ENCODE measurements at places on chromosomes 16 and 17.

DNA sequence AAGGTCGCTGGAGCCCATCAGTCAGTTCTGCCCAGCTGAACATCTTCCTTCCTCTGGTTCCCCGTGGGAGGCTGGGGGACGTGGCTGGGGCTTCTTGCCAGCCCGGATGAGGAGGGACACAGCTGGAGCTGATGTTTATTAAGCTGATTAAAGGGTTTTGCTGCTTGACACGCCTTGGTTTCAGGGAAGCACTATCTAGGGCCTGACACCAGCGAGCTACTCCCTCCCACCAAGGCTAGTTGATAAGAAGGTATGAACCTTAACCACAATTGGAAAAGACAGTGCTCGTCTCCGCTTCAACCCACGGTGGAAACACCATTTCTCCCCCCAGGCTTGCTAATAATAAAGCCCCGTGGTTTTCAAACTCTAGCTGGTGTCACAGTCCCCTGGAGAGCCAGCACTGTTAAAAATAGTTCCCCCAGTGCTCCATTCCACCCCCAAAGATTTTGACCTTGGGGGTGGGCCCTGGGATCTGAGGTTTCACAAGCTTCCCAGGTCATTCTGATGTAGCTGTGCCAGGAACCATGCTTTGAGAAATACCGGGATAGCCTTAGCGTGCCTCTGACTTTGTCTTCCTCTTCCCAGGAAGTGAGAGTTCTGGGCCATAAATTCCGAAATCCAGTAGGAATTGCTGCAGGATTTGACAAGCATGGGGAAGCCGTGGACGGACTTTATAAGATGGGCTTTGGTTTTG, 5.5 kb downstream of the DHODH start:
- no peak for DNase-seq

DNA sequence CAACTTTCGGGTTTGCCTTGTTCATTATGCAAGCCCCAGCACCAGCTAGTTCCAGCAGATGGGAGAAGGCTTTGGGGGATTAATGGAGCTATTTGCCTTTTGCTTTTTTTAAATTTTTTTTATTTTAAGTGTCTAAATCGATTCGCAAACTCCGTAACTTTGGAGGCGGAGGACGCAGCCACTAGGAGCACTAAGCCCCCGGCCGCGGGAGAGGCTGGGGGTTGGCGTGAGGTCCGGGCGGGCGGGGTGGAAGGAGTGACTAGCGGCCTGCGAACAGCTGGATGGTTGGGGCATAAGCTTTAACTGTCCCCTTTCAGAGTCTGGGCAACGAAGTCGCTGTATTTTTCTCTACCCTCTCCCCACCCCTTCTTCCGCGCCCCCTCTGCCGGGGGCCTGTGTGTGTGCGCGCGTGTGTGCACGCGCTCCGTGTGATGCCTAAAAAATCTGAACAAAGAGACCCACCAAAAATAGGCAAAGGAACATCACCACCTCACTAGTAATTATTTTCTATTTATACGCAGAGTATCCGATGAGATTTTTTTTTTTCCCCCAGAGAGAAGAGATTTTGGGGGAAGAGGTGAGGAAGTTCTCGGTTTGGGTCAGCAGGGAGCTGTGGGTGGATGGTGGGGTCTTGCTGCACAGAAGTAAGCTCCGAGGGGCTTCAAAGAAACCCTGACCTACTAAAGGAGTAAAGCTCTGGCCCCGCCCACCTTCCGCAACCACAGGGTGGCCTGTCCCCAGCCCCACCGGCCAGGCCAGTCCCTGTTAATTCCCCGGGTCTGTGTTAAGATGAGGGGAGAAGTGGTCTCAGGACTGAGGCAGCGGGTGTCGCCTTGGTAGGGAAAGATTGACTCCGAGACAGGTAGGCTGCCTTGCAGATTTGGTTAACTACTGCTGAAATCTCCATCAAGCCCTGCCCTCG, 2.3 kb downstream of the SHISA9 start:
- no peak for DNase-seq

DNA sequence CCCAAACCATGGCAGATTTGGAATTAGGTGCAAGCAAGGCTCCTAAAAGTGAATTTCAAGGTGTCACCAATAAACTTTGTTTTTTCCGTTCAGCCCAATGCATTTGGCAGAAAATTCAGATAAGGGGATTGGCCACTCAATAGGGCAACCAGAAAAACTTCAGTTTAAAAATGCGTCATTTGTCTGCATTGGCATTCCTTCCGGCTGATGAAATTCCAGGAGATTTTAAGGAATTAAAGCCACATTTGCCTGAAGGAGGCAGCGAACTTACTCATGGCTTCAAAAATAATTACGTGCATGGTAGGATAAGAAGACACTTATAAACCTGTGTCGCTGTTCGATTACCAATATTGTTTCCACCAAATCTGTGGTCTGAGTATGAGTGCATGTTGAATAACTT, 151.9 kb downstream of the SALL1 start:
- DNase-seq = no peak

GRCh38 chr17:3955673-3955988, 8.6 kb downstream of the ATP2A3 start:
- no peak for DNase-seq

Data from stimulated activated CD4-positive, alpha-beta T cell treated with anti-CD3 and anti-CD28 coated beads, Interleukin-1b, Interleukin-23, amount 100 ng/mL, for 4 hours (primary cell).